ENCODE measurements at places on chromosomes 11 and 22.

- no peak for DNase-seq
Observed at GRCh38 chr11:57622263-57622662, 24.8 kb downstream of the SERPING1 start.

- DNase-seq: no peak
Observed at GRCh38 chr22:17810570-17811116, 36.4 kb upstream of the BID start.

DNA sequence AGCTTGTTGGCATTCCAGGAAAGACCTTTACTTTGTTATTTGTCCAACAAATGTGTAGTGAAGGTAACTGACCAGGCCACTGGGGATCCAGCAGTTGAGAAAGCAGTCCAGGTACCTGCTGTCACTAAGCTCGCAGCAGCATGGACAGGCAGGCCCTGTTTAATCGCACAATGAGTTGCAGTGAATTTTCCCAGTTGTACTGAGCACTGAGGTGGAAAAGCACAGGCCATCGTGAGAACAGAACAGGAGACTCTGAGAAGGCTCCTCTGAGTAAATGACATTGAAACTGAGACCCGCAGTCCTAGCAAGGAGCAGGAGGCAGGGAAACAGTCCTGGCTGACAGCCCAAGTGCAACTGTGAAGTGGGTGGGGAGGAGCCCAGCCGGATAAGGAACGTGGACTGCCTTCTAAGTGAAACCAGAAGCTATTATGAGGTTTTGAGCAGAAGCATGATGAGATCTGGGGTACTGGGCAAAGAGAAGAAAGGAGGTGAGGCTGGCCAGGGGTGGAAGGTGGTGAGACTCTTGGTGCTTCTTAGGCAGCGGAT lies 39.8 kb upstream of the CDON start:
- DNase-seq: peak; percentile 89

- no peak for DNase-seq
Observed at GRCh38 chr11:67316882-67317204, 13.5 kb downstream of the SSH3 start.

- no peak for DNase-seq
Observed at GRCh38 chr11:96155627-96156378, 187.2 kb downstream of the MAML2 start.

DNA sequence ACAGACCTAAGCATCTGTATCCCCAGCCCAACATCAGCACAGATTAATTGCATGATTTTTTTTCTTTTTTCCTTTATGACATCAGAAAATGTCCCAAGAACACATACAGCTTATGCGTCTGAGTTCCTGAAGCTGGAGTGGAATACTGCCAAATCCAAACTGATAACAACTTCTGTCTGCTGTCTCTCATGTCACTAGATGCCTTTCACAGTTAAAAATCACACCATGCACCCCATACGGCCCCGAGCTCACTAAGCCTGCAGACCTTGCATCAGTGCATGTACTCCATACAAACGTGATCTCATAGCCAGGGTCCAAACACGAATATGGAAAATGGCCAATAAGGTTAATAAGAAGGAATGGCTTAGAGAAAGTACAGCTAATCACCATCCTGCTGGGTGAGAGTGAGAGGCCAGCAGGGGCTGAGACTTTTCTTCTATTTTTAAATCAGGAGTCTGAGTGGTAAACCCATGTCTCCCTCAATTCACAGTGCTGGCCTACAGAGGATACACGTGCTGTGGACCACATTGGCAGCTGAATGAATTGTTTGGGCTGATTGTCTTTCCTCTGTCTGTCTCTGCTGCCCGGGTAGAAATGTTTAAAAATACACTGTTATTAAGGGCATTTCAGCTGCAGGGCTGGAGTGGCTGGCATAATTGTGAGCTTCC lies 350.6 kb upstream of the RAG2 start:
- no peak for DNase-seq

All from OCI-M1 (cell line).